ENCODE measurements at places on chromosomes 7 and 10.

DNA sequence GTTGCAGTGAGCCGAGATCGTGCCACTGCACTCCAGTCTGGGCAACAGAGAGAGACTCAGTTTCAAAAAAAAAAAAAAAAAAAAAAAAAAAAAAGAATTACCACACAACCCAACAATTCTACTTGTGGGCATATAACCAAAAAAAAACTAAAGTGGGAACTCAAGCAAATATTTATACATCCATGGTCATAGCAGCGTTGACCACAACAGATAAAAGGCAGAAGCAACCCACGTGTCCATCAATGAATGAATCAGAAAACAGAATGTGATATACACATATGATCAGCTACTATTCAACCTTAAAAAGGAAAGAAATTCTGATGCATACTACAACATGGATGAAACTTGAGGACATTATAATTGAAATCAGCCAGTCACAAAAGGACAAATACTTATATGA is 179.3 kb upstream of the NEBL start:
- no peak for DNase-seq

DNA sequence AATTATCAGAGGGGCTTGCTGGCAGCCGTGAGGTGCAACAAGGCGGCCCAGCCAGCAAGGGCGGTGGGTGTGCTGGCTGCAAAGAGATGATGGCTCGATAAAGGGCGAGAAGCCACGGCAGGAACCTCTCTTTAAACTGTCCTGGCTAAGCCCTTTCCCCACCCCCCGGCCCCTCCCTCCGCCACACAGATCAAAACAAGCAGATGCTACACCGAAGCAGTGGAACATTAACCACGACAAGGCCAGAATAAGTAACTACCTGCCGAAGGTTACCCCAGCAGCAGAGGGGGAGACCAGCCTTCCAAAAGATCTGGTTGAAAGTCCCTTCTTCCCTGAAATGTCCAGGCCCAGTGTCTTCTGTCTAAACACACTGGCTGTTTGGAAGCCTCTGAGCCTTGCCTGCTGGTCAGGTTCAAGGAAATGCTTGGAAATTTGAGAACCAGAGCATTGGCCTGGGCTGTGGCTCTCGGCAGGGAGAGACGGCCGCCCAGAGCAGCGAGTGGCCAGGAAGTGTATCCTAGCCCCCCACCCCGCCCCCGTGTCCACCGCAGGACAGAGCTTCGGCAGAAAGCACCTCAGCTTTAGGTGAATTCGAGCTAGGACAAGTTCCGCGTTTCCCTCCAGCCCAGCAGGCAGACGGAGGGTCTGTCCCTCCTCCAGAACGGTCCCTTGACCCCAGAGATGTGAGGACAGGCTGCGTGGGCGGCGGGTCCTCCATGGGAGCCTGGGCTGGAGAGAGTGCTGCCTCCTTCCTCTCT is 2.1 kb downstream of the FAM20C start:
- DNase-seq, result no peak

GRCh38 chr7:141495057-141495456 is 56.2 kb upstream of the AGK start:
- DNase-seq, result no peak

GRCh38 chr7:47739891-47740290 is 158.0 kb upstream of the TNS3 start:
- DNase-seq, result no peak

- no peak for DNase-seq
Observed at GRCh38 chr7:102305414-102306268, 19.0 kb downstream of the SH2B2 start.

- DNase-seq, result peak; percentile 51
Observed at GRCh38 chr10:47360419-47361040, 12.4 kb downstream of the RBP3 start.

GRCh38 chr7:146713205-146713604 is 596.6 kb downstream of the CNTNAP2 start:
- no peak for DNase-seq

All from activated effector memory CD4-positive, alpha-beta T cell treated with anti-CD3 and anti-CD28 coated beads, Interleukin-2, amount 50 U/mL, for 16 hours (primary cell).